ENCODE measurements at places on chromosomes 12 and 14. TPM values are rescaled to one million over a fixed set of nuclear protein-coding genes. Genes with fewer than 3 reads are reported as not detected.

GRCh38 chr12:67827820-67828383 is 161.3 kb upstream of the IFNG-AS1 start:
- no peak for DNase-seq

B4GALNT1 gene
- 11.7 TPM for total RNA-seq

JPH4 gene
- 12.5 TPM for total RNA-seq

HELB gene
- 6.7 TPM for total RNA-seq

GRCh38 chr12:124194264-124194892 is 100.5 kb upstream of the RFLNA start:
- DNase-seq, result peak; percentile 7

- DNase-seq, result no peak
Measured at GRCh38 chr14:103021684-103022001, 35.7 kb downstream of the CDC42BPB start.

HCAR3 gene
- 0.44 TPM for total RNA-seq

DNA sequence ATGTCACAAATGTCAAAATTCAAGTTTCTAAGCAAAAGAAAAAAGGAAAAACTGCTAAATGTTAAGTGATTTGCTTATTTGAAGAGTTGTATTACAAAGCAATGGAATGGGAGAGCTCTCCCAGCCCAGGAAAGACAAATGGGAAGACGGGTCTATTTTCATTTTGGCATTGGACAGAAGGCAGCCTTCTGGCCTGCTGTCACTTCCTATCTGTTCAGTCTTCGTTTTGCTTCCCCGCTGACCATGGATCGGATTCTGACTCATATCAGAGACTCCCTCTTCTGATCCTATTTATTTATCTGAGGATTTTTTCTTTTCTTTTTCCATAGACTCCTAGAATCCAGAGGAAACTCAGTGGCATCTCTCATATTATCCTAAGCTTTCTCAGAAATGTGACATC is 634.9 kb downstream of the DIO2 start:
- no peak for DNase-seq

DNA sequence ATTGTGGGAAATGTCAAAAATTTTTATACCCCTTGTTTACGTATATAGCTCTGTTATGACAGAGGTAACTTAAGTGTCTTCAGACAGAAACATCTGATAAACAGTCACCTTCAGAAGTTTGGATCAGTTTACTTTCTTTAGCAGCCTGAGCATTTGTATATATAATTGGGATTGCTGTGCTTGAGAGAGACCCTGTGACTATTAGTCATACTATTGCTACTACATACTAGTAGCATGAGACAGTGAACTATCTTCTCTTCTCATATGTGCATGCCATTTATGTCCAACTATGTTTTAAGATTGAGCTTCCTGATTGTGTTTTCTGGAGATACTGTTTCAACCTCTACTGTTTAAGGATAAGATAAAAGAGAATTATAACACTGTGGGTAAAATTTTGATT is 101.5 kb downstream of the PDE6H start:
- DNase-seq, result no peak

DNAI7 gene
- total RNA-seq, result 9.8 TPM

DNA sequence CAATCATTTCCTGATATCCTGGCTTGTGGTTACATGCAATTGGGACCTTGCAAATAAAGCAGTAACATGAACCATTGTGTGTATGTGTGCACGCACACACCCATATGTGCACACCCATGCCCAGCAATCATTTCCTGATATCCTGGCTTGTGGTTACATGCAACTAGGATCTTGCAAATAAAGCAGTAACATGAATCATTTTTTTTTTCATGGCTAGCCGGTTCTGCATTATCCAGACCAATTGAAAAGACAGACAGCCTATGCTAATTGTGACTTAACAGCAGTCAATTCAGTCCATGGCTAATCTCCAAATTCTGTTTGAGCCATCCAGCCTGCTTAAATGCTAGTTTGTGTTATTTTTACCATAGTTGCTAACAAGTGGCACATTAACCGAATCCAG is 134.3 kb downstream of the TTC7B start:
- DNase-seq, result no peak

- no peak for DNase-seq
Measured at GRCh38 chr14:68809524-68809923, 16.7 kb upstream of the ZFP36L1 start.

GOLT1B gene
- total RNA-seq, result 69.7 TPM

C3AR1 gene
- 14.8 TPM for total RNA-seq

- no peak for DNase-seq
Measured at GRCh38 chr12:67957383-67957782, 31.9 kb upstream of the IFNG-AS1 start.

DNA sequence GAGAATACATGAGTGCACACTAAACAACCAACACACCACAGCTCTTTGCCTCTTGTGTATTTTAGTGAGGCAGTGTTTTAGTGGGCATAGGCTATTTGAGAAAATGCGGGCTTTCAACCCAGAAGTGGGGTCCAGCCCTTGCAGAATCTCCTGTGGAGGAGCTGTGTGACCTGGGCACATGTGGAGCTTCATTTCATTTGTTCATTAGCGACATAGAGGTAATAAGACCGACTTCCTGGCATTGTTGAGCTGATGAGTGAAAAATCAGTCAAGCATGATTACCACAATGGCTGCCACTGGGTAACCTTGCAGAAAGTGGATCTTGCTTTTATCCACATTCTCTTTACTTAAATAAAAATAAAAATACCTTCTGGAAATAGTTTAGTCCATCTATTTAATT is 923.5 kb downstream of the BCL11B start:
- no peak for DNase-seq

DNA sequence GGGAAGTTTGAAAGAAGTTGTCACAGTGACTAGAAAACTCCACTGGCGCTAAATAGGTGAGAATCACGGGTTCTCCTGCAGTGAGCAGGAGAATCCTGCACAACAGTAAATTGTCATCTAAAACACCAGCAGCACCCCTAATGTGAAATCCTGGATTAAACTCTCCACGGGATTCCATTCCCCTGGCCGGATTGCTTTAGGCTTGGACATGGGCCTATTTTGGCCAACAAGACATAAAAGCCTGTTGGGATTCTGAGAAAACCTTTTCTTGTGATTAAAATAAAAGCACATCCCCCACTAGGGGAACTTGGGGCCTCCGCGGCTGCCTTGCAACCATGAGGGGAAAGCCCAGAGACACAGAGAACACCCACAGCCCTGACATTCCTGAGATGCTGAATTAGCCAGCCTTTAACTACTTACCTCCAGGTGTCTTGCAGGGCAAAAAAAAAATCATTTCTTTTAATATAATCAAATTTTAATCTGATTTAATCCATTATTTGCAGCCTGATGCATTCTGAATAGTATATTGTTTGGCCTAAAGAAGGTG is 21.0 kb upstream of the TSPAN11 start:
- DNase-seq, result no peak

- no peak for DNase-seq
Measured at GRCh38 chr12:124898200-124898922, 16.1 kb downstream of the UBC start.

GALNT6 gene
- total RNA-seq, result 1.2 TPM

GRCh38 chr12:132006056-132006680 is 56.4 kb downstream of the EP400 start:
- no peak for DNase-seq

- no peak for DNase-seq
Measured at GRCh38 chr14:81772381-81772780, 238.7 kb upstream of the SEL1L start.

DNA sequence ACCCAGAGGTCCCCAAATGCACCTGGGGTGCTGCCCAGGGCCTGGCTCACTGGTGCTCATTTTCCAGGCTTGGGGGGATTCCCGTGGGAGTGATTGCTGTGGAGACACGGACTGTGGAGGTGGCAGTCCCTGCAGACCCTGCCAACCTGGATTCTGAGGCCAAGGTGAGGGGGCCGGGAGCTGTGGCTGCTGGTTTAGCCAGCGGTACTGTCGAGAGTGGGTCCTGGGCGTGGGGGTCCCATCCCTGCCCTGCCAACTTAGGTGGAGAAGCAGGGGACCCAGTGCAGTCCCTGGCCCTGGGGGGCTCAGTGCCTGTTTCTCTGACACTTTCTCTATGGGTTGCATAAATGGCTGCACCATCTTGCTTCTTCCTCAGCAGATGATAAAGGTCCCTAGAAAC is 50.9 kb downstream of the FOXN4 start:
- DNase-seq, result no peak

DNA sequence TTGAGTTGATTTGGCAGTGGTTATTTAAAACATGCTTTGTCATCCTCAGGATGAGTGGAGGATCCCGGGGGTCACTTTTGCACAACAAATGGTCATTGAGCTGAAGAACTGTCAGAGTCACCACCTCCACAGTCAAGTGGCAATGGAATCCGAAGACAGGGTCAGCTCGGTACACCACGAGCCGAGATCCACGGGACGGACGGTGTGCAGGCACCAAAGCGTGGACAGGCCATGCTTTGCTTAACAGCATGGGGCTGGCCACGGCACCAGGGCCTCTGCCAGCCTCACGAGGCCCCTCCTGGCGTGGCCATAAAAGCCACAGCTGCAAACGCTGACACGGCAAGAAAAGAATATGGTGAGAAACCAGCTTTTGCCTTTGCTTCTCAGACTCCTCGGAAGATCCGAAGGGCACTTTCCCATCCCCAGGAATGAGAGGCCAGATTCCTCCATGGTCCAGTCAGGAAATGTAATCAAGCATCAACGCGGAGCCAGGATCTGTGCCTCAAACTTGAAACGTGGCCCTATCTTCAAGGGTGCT is 152.2 kb upstream of the DIO3 start:
- no peak for DNase-seq

DNA sequence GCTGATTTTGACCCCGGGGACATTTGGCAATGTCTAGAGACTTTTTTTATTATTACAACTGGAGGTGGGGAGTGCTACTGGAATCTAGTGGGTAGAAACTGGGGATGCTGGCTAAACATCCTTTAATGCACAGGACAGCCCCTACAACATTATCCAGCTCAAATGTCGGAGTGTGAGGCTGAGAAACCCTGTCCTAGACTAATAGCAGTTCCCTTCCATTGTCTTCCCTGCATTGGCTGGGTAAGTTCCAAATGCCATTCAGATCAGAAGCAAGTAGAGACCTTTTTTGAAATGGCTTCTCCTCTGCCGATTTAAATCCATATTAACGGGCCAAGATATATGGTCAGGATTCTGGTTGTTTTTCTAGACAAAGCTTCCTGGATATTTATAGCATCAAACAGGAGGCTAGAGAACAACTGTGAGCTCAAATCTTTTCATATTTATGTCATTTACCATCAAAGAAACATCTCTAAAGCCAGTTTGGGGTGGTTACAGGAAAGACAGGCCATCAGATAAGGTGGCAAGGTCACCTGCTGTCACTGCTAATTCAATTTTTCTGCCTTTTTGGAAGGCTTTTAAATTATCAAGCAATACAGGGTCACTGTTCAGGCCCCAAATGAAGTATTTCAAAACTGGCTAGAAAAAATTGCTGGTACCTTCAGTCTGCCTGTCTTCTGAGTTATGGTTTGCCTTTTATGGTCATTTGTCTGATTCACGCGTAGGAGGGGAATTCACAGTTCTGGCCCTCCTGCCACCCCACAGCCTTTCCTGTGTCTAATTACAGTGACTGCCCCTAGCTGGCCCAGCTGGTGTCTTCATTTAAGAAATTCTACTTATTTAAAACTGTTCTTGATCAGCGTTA is 20.1 kb upstream of the AKAP5 start:
- DNase-seq, result peak; percentile 26

DNA sequence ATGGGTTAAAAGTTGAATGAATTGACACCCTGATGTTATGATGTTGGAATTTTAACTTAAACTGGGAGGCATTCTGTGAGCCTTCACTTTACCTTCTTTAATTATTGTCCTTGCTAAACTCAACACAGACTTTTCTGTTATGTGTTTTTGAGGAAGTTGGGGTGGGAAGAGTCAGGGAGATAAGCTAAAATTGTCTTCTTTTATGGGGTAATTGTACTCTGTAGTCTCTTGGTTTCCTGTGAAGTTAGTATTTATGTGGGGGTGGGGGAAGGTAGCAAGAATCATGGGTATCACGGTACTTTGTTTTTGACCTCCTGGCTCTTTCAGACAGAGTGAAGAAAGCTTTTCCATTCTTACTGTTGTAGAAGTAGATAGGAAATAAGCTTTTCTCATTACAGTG is 32.9 kb downstream of the RAB21 start:
- DNase-seq, result no peak

SCFD1 gene
- 190 TPM for total RNA-seq

DNA sequence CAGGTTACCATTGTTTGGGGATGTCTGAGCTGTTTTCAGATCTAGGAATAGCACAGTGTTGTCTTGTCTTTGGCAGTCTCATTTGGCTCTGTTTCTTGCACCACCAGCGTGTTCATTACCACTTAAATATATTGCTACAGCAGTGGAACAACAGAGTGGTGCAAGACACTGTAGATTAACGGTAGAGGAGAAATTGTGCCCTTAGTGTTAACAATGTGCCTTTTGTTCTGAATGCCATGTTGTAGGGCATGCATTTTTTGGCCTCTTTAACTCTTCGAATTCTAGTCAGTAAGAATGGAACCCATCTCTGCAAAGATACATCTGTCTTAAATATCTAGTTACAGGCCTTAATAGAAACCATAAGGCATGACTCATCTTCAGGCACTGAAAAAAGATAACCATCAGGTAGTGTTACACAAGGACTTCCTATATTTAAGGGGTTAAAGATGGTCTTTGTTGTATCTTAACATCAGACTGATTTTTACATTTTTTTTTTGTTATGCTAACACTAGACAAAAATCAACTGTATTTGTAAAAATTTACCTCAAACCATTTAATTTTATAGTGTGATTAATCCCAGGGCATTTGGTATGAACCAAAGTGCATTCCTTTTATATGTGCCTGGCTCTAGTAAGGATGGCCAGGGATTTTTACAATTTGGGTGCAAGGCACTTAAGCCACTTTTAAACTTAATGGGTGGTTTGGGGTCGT is 12.9 kb downstream of the DYRK2 start:
- no peak for DNase-seq

FSCB gene
- total RNA-seq, result 0.11 TPM

MANSC4 gene
- total RNA-seq, result not detected
